ENCODE measurements at places on chromosomes 4 and X.
A peak's percentile ranks its signal among the peaks of the same experiment; 100 is the strongest.

GRCh38 chrX:31884535-31884934 is 812.7 kb upstream of the FTHL17 start:
- no peak for ATAC-seq

GRCh38 chrX:24692305-24692704 is 1.4 kb upstream of the POLA1 start:
- ATAC-seq: no peak

- no peak for ATAC-seq
Observed at GRCh38 chr4:120071192-120071795, 4.6 kb upstream of the MAD2L1 start.

DNA sequence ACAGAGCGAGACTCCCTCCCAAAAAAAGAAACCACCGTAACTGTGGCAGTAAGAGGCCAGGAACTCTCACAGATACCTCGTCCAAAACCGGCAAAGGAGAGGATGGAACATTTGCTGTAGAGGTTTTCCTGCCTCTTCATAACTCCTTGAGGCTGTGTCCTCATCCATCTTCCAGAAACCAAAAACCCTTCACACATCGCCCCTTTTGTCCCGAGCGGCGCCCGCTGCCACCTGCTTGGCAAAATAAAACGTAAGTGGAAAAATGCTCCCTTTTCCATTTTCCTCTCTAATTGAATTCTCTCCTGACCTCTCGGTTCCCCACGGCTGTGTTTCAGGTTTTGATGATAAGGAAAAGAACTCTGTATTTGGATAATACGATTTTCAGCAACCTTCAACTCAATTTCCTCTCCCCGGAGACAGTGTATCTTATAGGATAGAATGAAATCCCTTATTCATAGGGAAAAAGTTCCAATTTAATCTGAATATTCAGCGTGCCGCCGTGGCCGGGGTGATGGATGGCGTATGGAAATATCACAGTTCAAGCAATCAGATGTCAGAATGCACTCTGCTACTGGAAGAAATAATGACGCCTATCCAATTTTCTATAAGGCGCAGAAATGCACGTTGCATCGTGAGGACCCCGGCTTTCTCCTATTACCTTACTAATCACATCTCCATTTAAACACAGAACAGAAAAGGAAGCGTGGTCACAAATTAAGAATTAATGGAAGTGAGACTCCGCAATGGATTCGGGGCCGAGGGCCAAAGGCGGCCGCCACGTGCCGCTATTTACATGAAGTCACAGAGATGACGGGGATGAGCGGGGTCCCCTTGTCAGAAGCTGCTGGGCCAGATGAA is 5.2 kb upstream of the PPP2R3B start:
- no peak for ATAC-seq

DNA sequence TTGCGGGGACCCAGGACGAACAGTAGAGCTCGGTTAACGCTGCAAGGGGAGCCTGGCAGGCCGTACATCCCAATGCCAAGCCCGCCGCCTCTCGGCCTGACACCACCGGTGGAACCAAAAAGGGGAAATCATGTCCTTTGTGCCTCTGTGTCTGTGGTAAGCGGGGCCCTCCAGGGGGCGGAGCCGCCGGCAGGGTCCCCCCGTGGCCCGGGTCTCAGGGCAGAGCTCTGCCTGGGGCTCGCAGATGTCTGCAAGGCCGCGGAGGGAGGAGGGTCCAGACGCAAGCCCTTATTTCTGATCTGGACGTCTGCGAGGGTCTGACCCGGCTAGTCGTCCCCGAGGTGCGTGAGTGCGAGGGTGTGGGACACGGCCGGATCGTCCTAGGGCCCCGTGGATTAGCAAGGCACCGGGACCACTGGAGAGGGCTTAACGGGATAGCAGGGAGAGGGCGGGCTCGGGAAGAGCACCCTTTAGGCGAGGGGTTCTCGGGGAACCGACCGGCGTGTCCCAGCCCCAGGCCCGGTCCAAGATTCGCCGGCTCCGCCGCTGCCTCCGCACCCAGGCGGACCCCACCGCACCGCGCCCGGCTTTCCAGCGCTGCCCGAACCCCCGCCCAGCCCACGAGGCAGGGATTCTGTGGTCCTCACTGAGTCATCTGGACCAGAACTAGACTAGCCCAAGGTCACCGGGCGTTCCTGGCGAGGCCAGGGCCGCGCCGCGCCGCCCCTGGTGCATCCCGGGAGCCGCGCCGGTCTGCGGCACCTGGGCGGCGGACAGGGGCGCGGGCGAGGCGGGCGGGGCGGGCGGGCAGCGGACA is 863 bp upstream of the FAM193A start:
- peak; percentile 7 for ATAC-seq

DNA sequence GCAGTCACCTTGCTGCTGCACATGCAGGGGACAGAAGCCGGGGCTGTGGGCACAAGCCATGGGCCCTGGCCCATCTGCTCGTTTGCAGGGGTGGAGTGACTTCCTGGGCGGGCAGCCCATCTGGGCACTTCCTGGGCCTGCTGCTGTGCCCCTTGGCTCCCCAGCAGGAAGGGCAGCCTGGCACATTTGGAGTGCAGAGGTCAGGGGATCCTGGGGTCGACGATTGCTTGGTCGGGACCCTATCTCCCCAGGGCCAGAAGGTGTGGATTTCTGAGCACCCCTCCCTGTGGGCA is 10.9 kb upstream of the MXD4 start:
- ATAC-seq: no peak

GRCh38 chr4:930827-931193 is 1.3 kb downstream of the GAK start:
- no peak for ATAC-seq

GRCh38 chrX:152847281-152847680 is 16.4 kb downstream of the NSDHL start:
- no peak for ATAC-seq

DNA sequence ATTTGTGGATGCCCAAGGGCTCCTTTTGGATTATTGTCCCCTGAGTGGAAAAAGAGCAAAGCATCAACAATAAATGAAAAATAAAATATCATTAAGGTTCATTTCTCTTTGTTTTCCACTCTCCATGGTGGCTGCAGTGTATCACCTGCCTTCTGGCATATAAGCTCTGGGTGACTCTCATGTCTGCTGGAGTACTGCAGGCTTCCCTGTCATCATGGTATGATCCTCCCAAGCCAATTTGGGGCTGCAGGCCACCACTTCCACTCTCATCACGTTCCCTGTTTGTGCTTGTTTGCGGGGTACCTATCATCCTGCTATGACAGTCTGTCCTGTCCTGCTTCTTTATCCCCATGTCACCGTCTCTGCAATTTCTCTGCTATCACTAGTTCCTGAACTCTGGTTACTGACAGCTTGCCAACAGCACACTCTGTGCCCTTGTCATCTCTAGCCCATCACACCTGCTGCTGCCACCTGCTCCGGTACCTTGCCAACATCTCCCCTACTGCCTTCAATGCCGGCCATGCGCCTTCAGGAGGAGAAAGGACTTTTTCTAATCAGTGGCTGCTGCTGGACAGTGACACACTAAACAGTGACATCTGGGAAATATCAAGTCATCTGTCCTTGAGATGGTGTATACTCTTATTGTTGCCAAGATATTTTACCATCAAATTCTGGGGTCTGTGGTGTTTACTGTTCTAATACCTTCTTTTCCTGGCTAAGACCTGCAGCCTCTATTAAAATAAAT is 23.0 kb upstream of the FGF5 start:
- ATAC-seq: no peak

DNA sequence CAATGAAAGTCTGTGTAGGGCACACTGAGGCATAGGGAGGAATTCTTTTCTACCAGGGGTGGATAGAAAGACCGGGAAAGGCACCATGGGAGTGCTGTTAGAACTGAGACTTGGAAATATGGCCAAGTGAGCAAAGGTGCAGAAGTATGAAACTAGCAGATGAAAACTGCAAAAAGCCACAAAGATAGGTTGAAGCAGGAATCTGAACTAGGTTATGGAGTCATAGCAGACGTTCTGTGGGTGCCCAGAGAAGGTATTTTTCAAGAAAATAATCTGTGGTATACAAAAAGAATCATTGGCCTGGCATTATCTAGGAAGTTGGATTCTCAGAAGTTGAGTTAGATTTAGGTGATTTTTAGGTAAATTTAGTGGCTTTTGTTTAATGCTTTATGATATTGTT is 48.5 kb downstream of the SMAD1 start:
- ATAC-seq: no peak

DNA sequence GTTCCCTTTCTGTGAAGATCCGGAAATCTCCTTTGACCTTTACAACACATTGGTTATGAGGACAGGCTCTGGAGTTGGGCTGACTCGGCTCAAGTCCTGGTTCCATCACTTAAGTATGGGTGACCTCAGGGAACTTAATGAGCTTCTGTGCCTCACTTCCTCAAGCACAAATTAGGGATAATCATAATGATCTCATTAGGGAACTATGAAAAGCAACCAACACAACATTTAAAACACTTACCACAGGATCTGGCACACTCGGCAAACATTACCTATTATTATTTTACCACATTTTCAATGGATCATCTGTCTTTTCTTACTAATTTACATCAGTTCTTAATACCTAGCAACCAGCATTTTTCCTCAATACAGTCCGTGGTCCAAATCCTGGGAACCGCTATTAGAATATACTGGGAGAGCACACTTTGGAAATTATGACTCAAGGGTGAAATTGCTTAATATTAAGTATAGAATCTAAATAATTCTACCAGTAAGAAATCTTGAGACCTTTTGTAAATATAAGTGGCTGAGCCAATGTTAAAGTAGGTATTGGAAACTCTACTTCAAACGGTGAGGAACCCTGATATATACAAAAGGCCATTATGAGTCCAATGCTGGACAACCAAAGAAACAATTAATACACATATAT is 19.6 kb downstream of the ADGRA3 start:
- ATAC-seq: no peak

DNA sequence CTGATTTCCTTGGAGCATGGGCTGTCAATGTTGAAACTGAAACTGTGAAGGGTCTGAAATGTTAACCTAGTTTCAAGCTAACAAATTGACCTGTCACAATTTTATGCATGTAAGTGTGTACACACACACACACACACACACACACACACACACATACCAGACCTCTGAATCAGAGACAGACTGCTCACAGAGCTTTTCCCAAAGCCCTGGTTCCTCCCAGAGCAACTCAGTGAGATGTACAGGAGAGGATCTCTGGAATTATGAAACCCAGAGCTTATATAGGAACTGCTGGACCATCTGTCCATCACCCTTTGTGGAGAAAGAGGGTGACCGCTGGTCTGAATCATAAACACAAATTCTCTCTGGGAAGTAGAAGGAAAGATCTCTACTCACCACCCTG is 228.1 kb upstream of the PRPS2 start:
- ATAC-seq: no peak

DNA sequence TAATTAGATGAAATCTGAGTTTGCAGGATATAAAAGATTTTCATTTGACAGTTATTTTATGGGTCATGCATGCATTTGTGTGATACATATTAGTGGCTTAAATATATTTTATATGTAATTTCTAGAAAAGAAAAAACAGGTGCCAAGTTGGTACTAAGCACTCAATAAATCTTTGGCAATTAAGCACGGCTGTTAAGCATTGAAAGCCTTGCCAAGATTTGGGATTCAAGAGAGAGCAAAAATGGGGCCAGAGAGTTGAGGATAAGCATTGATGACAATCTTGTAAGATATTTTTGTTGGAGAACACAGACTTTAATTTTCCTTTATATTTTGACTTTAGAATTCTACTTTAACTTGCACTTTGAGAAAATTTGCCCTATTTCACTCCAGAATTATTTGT is 249.8 kb upstream of the MAD2L1 start:
- ATAC-seq: no peak

GRCh38 chr4:3868211-3869173 is 102.3 kb downstream of the ADRA2C start:
- no peak for ATAC-seq

GRCh38 chr4:96775501-96775900 is 935.6 kb downstream of the PDHA2 start:
- no peak for ATAC-seq

- no peak for ATAC-seq
Observed at GRCh38 chrX:39941332-39941920, 156.3 kb downstream of the BCOR start.

- ATAC-seq: no peak
Observed at GRCh38 chr4:177557416-177557815, 115.2 kb upstream of the AGA start.
